ENCODE measurements at places on chromosomes 7 and 10. TPM values are rescaled to one million over a fixed set of nuclear protein-coding genes. Genes with fewer than 3 reads are reported as not detected.

Gene SFXN3
- 40.5 TPM for total RNA-seq

Gene SAMD9
- 3.3 TPM for total RNA-seq

Gene MYL10
- not detected for total RNA-seq

Gene FAM180A
- total RNA-seq, result 0.06 TPM

Gene GPR26
- total RNA-seq, result not detected

Gene C10orf95
- total RNA-seq, result 0.15 TPM
